ENCODE measurements at places on chromosomes 11 and 22.

DNA sequence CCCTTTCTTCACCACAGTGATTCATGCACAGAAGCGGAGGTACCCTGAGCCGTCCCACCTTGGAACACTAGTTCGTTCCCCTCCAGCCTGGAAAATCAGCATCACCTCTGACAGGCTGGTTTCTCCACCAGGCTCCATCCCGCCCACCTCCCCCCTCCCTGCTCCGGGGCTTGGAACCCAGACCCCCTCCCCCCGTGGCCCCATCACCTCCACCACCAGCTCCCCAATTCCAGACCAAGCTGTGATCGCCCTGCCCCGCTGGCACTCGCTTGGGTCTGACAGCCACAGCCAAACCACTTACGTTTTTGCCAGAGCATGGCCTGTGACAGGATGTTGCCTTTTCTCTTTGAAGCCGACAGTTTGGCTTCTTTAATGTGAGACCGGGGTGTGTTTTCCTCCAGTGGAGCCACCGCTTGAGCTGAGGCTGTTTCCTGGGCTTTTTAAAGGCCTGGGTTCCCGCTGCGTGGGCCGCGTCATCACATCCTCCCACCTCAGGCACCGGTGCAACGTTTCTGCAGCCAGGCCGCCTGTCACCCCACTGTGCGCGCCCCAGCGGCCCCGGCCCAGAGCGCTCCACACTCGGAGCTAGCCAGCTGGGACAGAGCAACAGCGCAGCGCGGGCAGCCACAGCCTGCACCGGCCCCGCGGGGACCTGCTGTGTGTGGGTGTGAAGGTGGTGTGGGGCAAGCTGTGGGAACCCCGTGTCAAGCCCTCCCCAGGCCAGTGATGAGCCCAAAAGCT, at the start of gene POU2AF1:
POU2AF1 (minus strand) TSS at position 415 of the 741 bp plus-strand sequence; CDS start at position 317, 98 bp downstream.
- peak; percentile 68 for DNase-seq

GRCh38 chr22:49449811-49450446, 377.7 kb downstream of the BRD1 start:
- DNase-seq, result peak; percentile 39

DNA sequence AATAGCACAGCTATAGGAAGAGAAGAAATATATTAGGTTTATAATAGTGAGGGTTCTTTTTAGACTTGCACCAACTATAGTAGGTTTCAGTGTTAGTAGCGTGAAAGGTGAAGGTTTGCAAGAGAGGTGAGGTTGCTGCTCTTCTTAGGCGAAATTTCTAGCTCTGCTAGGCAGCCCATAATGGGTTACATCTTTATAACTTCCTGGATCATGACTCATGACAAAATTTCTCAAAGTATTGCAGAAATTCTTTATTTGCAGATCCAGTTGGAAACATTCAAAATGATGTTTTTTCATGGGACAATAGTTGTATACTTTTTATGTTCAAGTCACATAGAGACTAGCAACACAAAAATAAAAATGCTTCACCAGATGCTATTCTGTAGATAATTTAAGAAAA, 260.0 kb downstream of the SOX6 start:
- DNase-seq, result no peak

DNA sequence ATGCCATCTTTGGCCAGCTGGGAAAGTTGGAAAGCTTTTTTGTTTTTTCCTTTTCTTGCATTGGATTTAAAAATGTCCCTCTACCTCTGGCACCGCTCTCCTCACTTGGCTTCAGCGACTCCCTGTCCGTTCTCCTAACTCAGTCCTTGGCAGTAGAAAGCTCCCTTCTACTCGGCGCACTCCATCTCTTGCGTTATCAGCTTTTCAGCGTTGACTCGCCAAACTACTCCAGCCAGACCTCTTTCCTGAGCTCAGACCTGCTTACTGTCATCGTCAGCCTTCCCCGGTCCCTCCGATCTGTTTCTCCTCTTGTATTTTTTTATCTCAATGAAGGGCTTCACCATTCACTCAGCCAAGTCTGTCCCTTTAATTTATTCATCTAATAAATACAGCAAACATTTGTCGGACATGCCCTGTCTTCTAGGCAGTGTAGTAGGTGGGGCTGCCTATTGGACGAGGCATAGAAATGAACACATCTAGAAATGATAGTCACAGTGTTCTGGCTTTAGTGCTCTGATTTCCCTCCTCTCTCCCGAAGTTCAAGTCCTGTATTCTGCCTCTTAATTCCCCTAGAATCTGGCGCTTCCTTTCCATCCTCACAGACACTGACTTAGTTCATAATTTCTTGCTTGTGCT, 839 bp downstream of the CEP164 start:
- DNase-seq, result no peak

- peak; percentile 81 for DNase-seq
Observed at GRCh38 chr11:114075891-114076441, 16.5 kb downstream of the ZBTB16 start.

DNA sequence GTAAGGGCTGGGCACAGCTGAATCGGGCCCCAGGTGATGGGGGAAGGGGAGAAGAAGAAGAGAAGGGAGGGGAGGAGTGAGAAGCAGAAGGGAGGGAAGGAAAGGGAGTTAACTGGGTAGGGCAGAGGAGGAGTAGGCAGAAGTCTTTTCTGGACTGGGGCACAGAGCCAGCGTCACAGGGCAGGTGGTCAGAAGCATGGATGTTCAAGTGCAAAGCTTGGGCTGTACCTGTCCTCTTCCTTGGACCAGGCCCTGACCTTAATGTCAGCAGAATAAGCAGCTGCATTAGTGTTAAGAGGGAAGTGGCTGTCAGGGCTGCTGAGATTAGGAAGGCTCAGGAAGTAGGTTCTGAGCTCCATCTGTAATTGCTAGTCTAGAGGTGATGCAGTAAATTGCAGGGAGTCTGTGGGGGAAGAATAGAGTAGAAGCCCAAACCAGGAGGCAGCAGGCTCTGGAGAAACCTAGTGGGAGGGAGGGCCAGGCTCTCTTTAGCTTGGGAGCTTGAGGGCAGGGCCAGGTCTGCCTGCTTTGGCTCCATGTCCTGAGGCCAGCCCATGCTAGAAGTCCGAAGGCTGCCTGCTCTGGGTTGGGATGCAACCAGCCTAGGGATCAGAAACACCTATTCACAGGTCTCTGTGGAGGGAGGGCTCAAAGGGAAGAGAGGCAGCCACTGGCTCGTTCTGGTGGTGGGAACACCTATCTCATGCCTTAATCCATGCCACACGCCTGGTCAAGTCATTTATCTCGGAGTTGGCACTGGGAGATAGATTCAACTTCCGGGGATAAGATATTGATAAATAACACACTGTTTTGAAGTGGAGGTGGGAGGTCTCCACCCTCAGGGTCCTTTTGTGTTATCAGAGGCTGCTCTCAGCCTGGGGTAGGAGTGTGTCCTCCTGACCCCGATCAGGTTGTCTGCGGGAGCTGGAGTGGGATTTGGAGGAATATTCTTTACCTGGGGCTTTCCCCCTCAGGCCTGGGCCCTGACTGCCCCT, 1.7 kb upstream of the UCP3 start:
- no peak for DNase-seq

DNA sequence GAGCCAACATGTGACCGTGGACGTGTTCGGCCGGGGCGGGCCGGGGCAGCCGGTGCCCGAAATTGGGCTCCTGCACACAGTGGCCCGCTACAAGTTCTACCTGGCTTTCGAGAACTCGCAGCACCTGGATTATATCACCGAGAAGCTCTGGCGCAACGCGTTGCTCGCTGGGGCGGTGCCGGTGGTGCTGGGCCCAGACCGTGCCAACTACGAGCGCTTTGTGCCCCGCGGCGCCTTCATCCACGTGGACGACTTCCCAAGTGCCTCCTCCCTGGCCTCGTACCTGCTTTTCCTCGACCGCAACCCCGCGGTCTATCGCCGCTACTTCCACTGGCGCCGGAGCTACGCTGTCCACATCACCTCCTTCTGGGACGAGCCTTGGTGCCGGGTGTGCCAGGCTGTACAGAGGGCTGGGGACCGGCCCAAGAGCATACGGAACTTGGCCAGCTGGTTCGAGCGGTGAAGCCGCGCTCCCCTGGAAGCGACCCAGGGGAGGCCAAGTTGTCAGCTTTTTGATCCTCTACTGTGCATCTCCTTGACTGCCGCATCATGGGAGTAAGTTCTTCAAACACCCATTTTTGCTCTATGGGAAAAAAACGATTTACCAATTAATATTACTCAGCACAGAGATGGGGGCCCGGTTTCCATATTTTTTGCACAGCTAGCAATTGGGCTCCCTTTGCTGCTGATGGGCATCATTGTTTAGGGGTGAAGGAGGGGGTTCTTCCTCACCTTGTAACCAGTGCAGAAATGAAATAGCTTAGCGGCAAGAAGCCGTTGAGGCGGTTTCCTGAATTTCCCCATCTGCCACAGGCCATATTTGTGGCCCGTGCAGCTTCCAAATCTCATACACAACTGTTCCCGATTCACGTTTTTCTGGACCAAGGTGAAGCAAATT, 1.8 kb downstream of the FUT4 start:
- DNase-seq, result no peak

- no peak for DNase-seq
Observed at GRCh38 chr11:11993839-11994238, 14.6 kb downstream of the DKK3 start.

- DNase-seq, result no peak
Observed at GRCh38 chr11:121933694-121934093, 182.3 kb downstream of the BLID start.

GRCh38 chr22:43867839-43868635, 5.7 kb upstream of the SULT4A1 start:
- DNase-seq, result peak; percentile 78

DNA sequence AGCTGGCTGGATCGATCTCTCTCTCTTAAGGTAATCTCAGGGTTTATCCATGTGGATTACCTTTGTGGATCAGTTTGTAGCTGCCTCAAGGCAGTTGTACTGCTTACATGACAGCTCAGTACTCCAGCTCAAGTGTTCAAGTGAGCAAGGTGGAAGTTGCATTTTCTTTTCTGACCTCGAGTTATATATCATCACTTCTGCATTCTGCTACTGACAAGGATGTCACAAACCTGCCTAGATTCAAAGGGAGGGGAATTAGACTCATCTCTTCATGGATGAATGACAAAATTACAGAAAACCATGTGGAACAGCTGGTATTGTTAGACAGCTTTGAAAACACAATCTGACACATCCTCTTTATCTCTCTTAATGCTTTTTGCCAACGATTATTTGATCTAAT, 6.1 kb upstream of the TCN2 start:
- no peak for DNase-seq

DNA sequence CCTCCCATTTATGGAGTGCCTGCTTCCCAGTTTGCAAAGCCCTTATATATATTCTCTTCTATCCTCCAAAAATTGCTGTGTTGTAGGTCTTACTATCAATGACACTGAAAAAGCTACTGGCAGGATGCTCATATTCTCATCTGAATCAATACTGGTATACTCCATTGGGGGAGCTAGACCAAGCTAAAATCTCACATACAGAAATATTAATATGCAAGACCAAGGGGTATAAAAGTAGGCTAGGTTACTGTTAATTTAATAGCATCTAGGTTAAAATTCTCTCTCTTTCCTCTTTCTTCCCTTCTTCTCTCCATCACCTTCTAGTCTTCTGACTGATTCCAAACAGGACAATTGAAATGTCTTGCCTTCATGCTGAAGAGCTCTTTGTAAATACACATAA, 17.1 kb upstream of the BDNF start:
- DNase-seq, result no peak

- DNase-seq, result no peak
Observed at GRCh38 chr11:26201411-26201810, 130.5 kb upstream of the ANO3 start.

DNA sequence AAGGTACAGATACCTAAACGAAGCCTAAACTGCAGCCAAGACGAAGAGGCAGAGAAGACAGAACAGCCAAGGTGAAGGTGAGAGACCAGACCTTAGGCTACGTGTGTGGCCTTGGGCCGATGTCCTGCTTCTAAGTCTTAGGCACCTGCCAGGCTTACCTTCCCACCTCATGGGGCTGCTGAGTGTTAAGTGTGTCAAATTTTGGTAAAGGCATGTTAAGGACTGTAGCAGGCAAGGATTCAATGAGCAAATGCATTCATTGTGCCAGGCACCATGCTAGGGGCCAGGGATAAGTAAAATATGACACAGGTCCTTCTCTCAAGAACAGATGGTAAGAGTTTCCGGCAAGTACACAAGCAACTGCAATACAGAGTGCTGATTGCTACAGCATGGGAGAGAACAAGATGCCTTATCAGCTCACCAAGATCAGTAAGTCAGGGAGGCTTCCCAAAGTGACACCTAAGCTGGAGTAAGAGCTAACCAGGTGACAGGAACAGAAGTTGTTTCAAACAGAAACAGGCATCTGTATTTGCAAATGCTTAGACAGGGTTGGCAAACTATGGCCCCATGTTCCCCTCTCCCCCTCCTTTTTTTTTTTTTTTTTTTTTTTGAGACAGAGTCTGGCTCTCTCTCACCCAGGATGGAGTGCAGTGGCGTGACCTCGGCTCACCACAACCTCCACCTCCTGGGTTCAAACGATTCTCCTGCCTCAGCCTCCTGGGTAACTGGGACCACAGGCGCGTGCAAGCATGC, 46.7 kb downstream of the CLTCL1 start:
- DNase-seq, result no peak

DNA sequence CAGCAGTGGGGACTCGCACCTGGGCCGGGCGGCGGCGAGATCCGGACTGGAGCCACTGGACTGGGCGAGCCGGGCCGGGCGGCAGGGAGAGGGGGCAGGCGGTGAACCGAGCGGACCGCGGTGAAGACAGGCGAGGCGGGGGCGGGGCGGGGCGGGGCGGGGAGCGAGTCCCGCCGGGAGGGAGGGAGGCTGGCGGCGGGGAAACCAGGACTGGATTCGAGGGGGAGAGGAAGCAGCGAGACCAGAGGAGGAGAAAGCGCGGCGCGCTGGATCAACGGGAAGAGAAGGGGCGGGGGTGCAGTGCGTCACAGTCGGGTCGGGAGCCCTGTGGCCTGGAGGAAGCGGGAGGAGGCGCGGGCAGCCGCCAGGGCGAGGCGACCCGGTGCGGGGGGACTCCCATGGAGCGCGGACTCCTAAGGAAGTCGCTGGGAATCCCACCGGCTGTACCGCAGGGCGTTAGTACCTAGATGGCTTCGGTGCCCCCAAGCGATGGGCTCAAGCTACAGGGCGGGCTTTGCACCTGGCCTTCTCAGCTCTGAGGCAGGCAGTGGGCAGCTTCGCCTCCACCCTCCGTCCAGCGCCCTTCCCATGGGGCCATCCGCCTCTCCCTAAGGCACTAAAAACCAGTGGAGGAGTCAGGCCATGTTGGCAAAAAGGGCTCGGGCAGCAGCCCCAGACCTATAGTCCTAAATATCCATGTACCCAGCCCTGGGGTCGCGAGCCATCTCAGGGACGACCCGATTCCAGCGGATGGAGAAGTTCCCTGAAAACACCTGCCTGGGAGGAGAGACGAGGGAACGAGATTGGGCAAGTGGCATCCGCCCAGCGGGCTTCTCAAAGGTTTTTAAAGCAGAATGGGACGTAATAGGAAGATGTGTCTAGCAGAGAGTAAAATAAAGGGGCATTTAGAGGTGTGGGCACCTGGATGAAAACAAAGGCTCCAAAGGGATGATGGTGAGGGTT, at the start of gene TMEM121B:
TMEM121B (minus strand) TSS at position 128 of the 963 bp plus-strand sequence. CDS start 233 bp downstream, outside the sequence.
- DNase-seq, result peak; percentile 77

- DNase-seq, result peak; percentile 38
Observed at GRCh38 chr22:29555065-29555644, 1.6 kb upstream of the THOC5 start.

All from left hindlimb (tissue), 1 donor.